Skin of body (tissue), 3 donors: ENCODE measurements at places on chromosomes 2 and 18. TPM values are rescaled to one million over a fixed set of nuclear protein-coding genes. Genes with fewer than 3 reads are reported as not detected.

DNA sequence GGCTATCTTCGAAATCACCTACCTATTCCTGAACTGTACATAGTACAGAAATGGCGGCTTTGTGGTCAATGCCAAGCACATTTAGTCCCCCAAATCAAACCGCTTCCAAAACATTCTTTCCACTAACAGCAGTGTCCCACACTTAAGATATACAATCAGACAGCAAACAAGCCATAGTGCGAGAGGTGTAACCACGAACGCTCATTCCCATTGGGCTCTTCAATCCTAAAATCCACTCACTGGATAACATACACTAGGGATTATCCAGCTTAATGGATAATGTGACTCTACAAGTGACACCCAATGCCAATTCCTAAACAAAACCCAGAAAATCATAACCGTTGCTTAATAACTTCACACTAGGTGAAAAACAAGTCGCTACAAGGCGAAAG, 2.0 kb downstream of the XPO1 start:
- peak; percentile 51 for DNase-seq

- DNase-seq = no peak
Measured at GRCh38 chr2:215171151-215171550, 32.7 kb upstream of the ABCA12 start.

DNA sequence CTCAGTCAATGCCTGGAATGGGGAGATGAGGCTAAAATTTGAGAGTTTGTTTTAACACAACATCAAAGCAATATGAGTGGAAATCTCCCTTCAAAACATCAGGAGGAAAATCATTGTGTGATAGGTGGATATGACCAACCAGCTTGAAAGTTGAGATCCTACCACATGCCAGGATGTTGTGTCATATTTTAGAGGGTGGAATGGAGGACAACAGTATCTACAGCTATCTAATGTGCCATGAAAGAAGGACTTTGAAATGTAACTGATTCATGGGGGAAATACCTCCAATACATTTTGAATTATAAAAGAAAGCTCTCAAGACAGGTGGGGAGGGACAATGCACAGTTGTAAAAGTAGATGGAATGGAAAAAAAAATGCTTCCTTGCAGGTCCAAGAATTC, 87.8 kb downstream of the SP100 start:
- no peak for DNase-seq

DNA sequence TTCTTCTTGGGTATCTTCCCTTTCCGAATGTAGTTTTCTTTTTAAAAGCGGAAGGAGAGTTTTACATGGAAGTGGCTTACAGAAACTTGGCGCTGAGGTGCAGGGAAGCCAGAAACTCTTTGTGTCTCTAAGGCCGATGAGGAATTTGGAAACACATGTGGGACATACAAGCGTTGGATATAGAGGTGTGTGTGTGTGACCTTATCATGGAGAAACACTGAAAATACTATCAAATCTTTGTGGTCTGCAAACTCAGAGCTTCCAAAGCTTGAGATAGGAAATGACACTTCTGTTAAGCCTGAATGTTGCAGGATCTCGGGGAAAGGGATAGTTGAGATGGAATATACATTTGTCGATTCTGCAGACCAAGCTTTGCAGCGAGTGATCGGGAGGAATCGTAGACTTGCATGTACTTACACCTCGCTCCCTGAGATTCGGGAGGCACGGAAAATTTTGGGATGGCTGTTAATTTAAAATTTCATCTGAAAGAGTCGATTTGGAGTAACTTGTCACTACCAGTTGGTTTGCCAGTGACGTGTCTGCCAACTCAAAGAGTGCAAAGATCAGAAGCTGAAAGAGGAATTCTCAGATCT, 1.0 kb downstream of the NAB1 start:
- DNase-seq = peak; percentile 35

DNA sequence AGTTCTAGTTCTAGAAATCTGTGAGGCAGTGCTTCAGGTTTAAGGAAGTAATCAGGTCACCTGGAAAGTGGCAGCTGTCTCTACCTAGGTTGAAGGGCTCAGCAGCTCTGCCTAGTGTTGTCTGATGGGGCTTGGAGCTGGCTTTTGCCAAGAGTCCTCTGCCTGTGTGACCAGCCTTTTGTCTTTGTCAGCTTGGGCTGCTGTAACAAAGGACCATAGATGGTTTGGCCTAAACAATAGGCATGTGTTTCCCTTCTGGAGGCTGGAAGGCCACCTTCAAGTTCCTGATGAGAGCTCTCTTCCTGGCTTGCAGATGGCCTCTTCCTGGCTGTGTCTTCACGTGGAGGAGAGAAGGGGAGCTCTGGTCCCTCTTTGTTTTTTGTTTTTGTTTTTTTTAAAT, 13.3 kb downstream of the UBE2F start:
- no peak for DNase-seq

GRCh38 chr18:51721996-51722395, 524.5 kb upstream of the MEX3C start:
- DNase-seq = no peak

GRCh38 chr18:3449512-3450011, 410 bp upstream of the TGIF1 start:
- DNase-seq = no peak

DNA sequence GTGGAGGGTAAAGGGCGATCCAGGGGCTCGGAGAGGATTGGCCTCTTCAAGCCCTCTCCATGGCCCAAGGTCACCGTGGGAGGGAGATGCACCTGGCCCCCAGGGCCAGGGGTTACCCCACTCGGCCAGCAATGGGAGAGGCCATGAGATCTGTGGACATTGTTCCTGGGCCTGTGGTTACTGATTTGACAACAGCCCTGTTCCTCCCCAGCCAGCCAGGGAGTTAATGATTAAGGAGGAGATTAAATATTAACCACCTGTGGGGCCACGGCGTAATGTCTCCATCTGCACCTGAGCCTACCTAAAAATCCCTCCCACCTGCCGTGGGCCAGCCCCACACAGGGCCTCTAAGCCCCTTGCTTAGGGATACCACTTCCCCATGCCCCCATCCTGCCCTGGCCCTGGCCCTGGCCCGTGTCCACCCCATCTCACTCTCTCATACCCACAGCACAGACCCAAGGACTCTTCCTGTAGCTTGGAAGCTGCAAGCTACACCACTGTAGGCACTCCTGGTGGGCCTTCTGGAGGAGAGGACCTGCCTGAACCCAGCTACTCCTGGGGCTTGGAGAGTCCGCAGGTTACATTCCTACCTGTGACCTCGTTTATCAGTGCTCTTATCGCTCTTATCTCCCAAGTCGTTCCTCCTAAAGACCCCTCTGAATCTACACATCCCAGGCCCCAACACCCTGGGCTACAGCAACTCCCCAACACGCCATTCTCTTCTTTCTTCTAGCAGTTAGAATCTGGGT, 32.1 kb downstream of the ZFP36L2 start:
- no peak for DNase-seq

DNA sequence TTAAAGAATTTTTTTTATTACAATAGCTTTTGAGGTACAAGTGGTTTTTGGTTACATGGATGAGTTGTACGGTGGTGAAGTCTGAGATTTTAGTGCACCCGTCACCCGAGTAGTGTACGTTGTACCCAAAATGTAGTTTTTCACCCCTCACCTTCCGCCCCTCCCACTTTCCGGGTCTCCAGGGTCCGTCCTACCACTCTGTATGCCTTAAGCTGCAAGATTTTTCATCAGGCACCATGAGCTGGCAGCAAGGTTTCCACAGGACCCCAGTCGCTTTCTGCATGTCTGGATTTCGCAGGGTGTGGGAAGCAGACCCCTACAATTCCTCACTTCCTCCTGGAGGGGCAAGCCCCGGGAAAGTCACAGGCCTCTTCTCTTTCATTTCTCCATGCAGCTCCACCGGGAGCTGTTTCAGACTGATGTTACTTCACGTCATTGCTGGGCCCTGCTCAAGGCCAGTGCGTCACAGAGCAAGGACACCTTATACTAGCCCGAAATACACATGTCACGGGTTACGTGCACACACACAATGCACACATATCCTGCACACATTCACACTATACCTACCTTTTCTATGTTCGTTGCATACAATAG, 179.1 kb downstream of the ZFP36L2 start:
- DNase-seq = no peak

DNA sequence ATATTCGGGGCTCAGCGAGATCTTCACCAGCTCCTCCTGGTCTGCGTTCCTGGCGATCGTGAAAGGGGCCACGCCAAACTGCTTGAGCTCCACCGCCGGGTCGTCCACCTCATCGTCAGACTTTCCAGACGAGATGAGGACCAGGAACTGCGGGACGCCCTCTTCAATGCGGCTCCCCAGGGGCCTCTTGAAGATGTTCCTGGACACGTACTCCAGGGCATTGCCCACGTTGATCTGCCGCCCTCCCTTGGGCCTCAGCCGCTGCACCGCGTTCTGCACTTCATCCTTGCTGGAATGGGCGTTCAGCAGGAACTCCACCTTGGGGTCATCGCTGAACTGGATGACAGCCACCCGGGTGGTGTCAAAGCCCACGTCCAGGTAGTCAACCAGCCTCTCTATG, 42.1 kb downstream of the COL6A3 start:
- no peak for DNase-seq

DNA sequence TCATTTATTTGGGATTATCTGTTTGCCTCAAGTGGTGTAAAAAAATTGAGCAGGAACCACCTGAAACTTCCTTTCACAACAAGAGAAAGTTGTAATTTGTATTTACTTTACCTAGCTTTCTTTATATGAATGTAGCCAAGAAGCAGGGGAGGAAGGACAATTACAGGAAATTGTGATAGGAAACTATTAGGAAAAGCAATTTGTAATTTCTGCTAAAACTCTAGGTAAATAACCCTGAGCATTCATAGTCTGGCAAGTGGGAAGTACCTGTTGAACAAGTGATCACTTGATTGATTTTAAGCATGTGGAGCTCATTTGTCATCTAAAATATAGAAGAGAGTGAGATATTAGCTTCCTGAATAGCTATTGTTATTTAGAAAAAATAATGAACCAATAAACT, 5.0 kb downstream of the TFPI start:
- DNase-seq = no peak

DNA sequence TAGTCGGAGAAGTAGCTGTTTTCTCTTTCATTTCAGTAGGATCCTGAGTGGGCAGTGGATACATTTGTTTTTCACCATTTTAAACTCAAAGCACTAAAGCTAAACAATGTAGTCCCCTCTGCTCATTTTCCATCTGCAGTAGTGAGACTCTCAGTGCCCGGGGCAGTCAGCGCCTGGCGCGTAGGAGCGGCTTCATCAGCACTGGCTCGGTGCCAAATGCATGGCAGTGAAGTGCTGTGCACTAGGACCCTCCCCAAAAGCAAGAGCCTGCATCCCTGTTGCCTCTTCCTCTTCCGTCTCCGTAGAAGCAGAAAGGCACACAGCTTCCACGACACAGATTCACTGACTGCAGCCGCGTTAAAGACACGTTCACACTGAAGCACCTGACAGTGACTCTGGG, 19.0 kb upstream of the ESPNL start:
- DNase-seq = no peak

DNA sequence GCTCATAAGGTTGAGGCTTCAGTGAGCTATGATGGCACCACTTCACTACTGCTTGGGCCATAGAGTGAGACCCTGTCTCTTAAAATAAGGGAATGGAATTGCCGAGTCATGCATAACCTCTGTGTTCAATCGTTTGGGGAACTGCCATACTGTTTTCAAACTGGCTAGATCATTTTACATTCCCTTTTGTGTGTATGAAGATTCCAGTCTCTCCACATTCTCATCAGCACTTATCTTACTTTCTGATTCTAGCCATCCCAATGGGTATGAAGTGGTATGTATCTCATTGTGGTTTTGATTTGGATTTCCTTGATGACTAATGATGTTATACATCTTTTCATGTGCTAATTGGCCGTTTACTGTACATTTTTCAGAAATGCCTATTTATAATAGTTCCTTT, 23.7 kb downstream of the MARCHF7 start:
- no peak for DNase-seq

The CFAP210 gene
- total RNA-seq = 0.30 TPM

The PROM2 gene
- 9.4 TPM for total RNA-seq

The SETBP1 gene
- total RNA-seq = 24.1 TPM

The TWIST2 gene
- 60.3 TPM for total RNA-seq

The ITGA6 gene
- 135 TPM for total RNA-seq

The CKAP2L gene
- total RNA-seq = 6.0 TPM

The RGPD8 gene
- total RNA-seq = 26.2 TPM

The SLC11A1 gene
- 7.9 TPM for total RNA-seq

The IL36RN gene
- 10.9 TPM for total RNA-seq
